Lower leg skin (tissue), 4 donors: ENCODE measurements at places on chromosomes 1 and 21.

DNA sequence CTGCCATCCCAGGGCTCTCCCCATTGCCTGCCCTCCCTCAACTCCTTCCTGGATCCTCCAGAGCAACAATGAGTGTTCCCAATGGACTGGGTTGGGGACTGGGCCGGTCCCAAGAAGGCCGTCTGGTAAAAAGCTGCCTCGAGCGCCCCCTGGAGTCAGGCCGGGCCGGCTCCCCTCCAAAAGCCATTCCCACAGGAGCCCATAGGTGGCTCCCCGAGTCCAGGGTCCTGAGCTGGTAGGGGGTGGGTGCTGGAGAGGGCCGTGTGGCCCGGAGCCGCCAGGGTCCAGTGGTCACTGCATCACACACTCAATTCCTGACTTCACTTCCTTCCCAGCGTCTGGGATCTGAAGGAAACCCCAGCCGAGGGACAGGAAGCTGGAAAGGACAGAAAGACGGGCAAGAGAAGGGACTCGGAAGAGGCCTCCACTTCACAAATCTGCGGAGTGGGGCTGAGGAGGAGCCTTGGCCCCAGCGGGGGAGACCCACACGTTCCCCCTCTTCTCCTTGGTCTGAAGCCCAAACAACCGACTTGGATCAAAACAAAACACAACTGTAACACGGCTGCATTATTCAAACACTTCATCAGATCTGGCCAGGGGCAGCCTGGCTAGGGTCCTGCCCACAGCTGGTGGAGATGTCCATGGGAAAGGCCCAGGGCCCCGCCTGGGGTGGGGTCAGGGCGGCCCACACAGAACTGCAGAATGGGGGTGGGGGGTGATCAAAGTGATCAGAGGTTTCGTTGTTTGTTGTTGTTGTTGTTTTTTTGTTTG is 10.9 kb upstream of the ALDH4A1 start:
- DNase-seq: peak; percentile 71

DNA sequence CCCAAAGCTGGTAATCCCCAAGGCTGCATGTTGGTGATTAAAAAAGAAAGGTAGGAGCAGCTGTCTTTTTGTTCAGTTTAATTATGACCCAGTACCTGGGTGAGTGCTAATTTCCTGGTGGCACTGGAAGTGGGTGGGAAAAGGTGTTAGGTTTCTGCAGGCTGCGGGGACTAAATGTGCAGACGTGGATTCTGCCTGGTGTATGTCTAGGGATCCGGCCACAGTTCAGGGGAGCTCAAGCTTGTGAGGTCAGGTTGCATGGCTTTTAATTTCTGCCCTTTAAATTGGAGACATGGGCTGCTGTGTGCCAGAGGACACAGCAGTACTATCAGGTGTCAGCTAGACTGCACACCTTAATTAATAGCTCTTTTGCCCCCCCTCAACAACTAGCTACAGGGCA is 20.3 kb upstream of the TBX19 start:
- no peak for DNase-seq

GRCh38 chr1:198915327-198916231 is 276.7 kb downstream of the PTPRC start:
- DNase-seq: no peak

DNA sequence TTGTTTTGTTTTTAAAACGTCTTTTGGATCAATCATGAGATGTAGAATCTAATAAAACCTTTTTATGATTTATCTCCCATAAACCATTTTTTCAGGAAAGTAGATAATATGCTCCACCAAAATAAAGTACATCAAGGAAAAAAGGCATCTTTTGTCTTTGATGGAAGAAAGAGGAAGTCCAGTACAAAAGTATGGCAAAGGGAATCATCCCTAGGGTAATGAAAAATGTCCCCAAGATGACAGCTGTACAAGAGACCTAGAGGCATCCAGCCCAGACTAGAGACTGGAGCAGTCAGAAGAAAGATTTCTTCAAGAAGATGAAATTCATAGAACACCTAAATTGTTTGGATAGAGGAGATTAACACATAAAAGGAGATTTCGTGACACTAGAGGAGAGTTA is 32.3 kb upstream of the GFI1 start:
- no peak for DNase-seq

- DNase-seq: no peak
Observed at GRCh38 chr1:212315184-212315583, 30.0 kb downstream of the PPP2R5A start.

GRCh38 chr1:167099851-167100250 is 6.0 kb downstream of the STYXL2 start:
- no peak for DNase-seq

GRCh38 chr21:32130031-32130891 is 148.6 kb downstream of the MIS18A start:
- DNase-seq: no peak

- peak; percentile 88 for DNase-seq
Observed at GRCh38 chr1:115829023-115829674, 11.8 kb downstream of the NHLH2 start.

DNA sequence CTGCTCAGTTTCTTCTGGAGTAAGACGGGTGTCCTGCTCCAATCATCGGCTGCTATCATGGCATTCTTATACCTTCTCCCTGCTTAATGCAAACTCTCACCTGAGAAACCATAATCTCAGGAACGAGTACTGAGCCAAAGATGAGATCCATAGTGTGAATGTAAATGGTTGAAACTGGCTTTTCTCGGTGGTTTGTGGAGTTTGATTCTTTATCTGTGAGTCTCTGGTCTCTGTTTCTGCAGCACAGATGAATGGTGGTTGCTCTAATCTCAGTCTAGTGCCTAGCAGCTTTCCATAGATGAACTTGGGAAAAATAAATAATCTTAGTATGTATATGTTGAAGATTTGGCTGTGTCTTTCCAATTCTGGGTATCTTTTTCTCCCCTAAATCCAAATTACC is 274.4 kb downstream of the HHAT start:
- no peak for DNase-seq

DNA sequence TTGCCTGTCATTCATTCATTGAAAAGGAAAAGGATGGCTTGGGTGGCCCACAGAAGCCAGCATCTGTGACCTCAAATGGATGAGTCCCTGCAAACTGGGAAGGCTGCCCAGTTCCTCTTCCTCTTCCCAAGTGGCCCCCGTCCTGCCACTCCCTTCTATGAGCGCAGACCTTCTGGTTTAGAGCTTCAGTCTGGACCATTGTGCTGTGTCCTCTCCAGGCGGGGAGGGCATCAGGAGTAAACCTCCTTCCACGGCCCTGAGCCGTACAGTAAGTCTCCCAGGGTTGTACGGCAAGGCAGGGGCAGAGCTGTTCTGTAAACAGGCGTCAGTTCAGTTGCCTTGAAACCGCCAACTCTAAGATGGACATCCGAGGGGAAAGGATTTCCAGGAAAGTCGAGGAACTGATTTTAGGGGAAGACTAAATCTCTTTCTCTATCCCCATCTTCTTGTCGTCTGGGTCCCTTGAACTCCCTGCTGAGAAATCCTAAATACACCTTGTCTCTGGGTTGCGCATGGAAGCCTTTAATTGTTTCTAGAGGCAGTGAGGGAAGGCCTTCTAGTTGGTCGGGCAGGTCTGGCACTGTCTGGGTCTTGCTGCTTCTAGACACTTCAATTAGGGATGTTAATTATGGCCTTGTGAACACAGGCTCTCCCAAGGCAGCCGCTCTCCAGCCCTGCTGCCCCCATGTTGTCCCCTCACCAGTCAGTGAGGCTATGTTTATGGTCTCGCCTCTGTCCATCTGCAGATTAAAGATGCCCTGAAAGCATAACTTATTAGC is 22.1 kb downstream of the SOX13 start:
- no peak for DNase-seq

DNA sequence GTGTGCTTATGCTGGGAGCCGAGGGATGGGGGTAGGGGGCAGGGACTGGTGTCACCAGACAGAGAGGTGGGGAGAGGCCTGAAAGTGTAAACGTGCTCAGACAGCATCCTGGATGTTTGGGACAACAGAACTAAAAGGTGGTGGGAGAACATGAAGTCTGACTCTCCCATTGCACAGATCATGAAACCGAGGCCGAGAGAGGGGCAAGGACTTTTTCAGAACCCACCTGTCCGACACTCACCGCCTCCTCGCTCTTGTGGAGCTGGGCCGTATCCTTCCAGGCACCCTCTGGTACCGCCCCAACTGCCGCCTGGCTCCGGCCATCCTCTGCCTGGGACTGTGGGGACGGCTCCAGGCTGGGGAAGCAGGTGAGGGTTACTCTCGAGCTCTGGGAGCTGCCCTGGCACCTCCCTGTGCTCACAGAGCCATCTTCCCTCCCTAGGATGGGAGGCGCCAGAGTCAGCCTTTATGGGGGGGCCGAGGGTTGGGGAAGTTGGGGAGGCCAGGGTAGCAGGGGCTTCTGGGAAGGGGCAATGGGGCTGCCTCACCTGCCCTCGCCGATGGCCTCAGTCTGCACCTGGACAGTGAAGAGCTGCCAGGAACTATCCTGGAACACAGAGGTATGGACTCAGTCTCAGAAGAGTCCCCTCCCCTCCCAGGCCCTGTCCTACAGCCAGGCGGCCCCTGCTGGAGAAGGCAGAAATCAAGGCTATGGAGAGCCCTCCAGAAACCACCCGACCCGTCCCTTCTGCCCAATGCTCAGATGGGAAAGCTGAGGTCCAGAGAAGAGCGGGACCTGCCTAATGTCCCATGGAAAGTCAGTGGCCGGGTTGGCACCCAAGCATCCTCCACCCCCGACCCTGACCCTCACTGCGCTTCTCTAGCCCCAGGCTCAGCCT is 7.0 kb downstream of the ATP13A2 start:
- no peak for DNase-seq

GRCh38 chr1:190436615-190437014 is 41.0 kb downstream of the BRINP3 start:
- no peak for DNase-seq

GRCh38 chr21:38460171-38460742 is 38.0 kb downstream of the ERG start:
- no peak for DNase-seq

DNA sequence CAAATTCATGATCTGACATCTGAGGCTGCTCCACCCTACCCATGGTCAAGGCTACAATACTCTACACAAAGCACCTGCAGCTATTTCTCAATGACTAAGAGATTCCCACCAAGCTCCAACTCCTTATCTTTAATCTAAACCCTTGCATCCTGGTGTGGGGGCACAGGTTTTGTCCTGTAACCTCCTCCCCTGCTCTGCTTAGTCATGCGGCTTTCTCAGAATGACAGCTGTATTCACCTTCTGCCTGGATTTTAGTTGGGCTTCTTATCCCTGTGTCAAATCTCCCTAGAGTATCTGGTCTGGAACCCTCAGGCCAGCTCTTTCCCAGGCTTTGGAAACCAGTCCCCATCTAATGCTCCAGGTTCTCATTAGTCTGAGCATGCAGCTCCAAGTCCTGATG is 159.0 kb downstream of the BARHL2 start:
- DNase-seq: no peak

DNA sequence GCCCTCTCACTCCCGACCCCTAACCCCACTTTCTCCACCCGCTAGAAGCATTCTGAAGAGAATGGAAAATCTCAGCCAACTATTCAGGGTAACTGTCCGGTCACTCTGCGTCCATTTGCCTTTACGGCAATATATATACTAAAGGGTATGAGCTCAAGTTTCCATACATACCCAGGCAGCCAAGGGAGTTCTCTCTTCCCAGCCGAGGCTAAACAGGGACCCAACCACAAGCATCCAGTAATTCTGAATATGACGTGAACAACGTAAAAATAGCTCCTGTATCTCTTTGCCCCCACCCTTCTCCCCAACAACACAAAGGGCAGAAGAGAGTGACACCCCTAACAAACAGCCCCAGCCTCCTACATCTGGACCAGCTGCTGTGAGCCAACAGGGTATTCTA is 67.7 kb downstream of the SSBP3 start:
- DNase-seq: no peak

DNA sequence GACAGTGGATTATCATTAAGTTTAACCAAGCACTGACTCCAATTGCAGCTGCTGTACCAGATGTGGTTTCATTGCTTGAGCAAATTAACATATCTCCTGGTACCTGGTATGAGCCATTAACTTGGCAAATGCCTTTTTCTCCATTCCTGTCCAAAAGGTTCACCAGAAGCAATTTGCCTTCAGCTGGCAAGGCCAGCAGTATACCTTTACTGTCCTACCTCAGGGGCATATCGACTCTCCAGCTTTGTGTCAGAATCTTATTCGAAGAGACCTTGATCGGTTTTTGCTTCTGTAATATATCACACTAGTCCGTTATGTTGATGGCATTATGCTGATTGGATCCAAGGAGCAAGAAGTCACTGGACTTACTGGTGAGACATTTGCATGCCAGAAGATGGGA is 9.5 kb upstream of the GTF2B start:
- no peak for DNase-seq

DNA sequence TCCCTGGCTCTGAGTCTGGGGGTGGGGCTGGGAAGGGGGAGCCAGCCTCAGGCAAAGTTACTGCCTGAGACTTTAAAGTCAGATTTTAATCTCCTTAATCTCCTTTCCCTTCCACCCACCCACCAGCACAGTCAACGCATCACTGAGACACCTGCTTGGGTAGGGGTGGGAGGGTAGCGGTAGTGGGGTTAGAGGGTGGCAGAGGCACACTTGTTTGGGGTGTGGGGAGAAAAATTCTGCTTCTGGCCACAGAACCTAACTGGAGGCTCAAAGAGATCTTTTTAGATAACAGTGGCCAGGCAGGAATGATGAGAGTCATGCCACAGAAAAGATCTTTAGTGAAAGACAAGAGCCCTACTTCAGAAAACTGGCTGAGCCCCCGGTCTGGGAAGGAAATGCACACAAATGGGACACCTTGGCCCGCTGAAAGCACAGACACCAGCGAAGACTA is 44.1 kb downstream of the CD247 start:
- DNase-seq: no peak

DNA sequence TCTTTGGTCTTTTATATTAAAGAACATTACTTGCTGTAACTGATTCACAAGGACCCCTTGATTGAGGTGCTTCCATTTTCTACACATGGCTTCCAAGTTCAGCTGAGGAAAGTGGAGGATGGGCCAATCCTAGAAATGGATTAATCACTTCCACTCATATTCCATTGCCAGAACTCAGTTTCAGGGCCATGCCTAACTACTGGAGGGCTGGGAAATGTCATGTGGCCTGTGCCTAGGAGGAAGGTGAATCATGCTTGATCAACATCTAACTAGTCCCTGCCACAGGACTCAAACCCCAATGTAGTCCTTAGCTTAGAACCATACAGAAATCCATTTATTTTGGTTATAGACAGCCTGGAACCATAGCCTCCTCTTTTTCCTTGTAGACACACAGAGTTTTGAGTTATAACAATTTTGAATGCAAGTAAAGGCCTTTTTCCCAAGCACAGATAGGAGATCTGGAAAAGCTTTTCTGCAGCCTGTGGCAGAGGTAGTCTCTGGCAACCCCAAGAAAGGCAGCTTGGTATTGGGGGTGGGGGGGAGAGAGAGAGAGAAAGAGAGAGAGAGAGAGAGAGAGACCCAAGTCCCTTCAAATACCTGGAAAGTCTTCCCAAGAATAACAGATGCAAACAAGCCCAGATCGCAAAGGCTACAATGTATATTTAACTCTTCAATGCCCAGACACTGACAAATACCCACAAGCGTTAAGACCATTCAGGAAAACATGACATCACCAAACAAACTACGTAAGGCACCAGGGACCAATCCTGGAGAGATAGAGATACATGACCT is 12.5 kb downstream of the MAST2 start:
- DNase-seq: no peak

GRCh38 chr1:150295476-150295875 is 1.8 kb downstream of the MRPS21 start:
- no peak for DNase-seq

GRCh38 chr1:208431721-208432120 is 187.5 kb upstream of the PLXNA2 start:
- no peak for DNase-seq
